Fibroblast of upper back skin (primary cell): ENCODE measurements at places on chromosomes 7 and 10.

- no peak for DNase-seq
Observed at GRCh38 chr7:142188154-142188553, 69.7 kb downstream of the PRSS58 start.

- DNase-seq = no peak
Observed at GRCh38 chr7:88396948-88397322, 90.2 kb upstream of the STEAP4 start.

GRCh38 chr7:40311307-40311706, 176.5 kb downstream of the SUGCT start:
- no peak for DNase-seq

- DNase-seq = peak; percentile 88
Observed at GRCh38 chr7:40219917-40220316, 85.1 kb downstream of the SUGCT start.

GRCh38 chr7:35254496-35255442, 869 bp upstream of the TBX20 start:
- no peak for DNase-seq
